ENCODE measurements at places on chromosomes 2 and 18. TPM values are rescaled to one million over a fixed set of nuclear protein-coding genes. Genes with fewer than 3 reads are reported as not detected.

Gene GALNT13
- not detected for polyA plus RNA-seq

DNA sequence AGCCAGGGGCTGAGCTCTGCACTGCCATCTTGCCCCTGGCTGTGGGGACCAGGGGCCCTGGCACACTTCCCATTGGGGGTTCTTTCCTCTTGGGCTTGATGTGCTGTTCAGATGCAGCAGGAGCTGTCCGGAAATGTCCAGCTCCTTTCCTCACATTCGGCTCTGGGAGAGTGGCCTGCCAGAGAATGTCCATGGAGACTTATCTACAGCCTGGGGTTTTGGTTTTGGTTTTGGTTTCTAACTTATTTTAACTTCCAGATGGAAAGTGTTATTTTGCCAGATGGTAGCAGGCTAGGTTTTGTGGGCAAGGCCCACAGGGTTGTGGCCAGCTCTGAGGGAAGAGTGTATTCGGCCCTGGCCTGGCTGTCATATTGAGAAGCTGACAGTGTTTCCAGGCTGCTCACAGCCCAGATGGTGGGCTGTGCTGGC, 177.3 kb downstream of the ANKRD30B start:
- H3K4me3 ChIP-seq, result no peak overlapping the region
- no peak for DNase-seq
- no peaks in the 10 kb centered on the region for H3K4me1 ChIP-seq
- no peak overlapping the region for H3K27ac ChIP-seq
- no peaks in the 10 kb centered on the region for H3K36me3 ChIP-seq
- H3K27me3 ChIP-seq, result no peaks in the 10 kb centered on the region

DNA sequence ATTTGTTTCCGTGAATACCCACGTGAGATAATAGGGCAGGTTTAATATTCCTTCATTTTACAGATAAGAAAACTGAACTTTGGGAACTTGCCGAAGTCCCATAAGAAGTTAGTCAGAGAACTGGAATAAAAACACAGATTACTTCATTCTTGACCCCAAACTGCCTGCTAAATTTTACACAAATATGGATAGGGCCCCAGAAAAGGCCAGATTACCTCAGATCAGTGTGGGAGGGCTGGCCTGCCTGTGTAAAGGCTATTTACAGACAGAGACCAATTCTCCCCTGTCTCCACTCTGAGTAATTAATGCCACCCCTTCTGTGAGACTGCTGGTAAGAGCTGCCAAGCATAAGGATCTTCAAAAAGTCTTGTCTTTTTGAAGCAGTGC, 139.2 kb downstream of the MGAT5 start:
- H3K27ac ChIP-seq, result no peak overlapping the region
- H3K36me3 ChIP-seq, result no peaks in the 10 kb centered on the region
- DNase-seq, result no peak
- H3K4me1 ChIP-seq, result no peaks in the 10 kb centered on the region
- no peaks in the 10 kb centered on the region for H3K27me3 ChIP-seq

- peaks cover 8% of the 10 kb centered on the region for H3K4me1 ChIP-seq
- H3K27ac ChIP-seq, result peak overlapping the region; percentile 9
- H3K36me3 ChIP-seq, result no peaks in the 10 kb centered on the region
- DNase-seq, result peak; percentile 55
- H3K27me3 ChIP-seq, result peaks cover 24% of the 10 kb centered on the region
- H3K4me3 ChIP-seq, result peak overlapping the region; percentile 64
Measured at GRCh38 chr2:10079266-10079869, 843 bp downstream of the CYS1 start.

DNA sequence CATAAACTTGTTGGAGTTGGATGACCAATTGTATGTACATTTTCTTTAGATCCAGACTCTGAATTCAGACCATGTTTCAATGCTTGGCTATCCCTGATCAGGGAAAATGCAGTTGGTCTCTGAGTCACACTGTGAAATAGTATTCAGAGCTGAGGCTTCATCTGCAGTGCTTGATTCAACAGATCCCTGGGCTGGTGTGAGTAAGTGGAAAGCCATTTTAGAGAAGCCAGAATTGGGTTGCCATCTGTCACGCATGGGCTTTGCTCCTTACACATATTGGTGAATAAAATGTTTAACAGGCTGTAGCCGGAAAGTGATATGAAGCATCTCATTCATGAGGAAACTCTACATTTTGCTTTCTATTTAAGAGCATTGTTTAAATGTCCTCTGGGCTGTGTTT, 50.0 kb upstream of the ACYP2 start:
- no peak overlapping the region for H3K4me3 ChIP-seq
- H3K27ac ChIP-seq, result no peak overlapping the region
- H3K4me1 ChIP-seq, result no peaks in the 10 kb centered on the region
- no peak for DNase-seq
- no peaks in the 10 kb centered on the region for H3K27me3 ChIP-seq

DNA sequence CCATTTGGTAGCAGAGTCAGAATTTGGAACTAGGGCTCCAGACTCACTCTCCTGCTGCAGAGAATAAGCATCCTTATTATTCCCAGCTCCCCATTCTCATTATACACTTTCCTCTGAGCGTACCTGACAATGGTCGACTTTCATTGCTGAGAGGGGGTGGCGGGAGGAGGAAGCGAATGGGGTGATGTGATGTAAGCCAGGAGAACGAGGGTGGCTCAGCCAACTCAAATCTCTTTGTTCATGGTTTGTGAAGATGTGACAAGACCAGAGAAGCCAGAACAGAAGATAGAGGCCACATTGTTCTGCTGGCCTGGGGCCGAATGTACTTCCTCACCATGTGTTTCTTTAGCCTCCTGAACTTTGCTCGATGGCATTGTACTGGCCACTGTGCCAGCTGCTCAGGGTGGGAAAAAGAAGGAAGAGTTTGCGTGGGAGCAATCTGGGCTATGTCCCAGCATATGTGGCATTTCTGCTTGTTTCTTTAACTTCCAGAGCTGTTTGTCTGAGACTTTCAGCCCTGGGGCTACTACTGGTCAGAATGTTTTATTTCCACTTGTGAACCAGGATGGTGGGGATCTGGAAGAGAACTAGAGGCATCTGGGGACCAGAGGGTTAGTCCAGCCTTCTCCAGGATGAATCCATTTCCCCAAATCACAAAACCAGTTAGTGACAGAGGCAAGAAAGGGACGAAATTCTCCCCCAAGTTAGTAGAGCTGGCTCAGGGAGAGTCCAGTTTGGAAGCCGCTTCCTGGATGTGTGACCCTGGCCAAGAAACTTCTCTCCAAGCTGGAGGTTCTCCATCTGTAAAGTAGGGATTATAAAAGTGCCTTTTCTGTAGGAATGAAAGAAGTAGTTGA, 62.6 kb downstream of the MOGAT1 start:
- no peak overlapping the region for H3K4me3 ChIP-seq
- no peaks in the 10 kb centered on the region for H3K36me3 ChIP-seq
- peak overlapping the region; percentile 38 for H3K27ac ChIP-seq
- H3K4me1 ChIP-seq, result peaks cover 42% of the 10 kb centered on the region

Gene ARHGAP28
- polyA plus RNA-seq, result 3.0 TPM

DNA sequence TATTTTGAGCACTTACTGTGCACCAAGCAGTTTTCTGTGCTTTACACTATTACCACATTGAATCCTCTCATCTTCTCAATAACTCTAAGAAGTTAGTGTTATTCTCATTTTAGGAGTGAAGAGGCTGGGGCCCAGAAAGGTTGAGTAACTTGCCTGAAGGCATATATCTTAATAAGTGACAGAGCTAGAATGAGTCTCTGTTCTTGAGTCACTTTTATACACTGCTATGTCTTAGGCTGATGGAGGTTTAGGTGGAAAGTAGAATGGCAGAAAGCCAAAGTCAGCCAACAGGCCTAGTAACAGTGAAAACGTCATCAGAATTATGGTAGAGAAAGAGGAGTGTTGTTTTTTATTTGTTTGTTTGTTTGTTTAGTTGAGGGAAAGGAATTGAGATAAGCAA, 27.9 kb upstream of the RPE start:
- H3K36me3 ChIP-seq, result no peaks in the 10 kb centered on the region
- no peak for DNase-seq
- no peaks in the 10 kb centered on the region for H3K4me1 ChIP-seq
- no peak overlapping the region for H3K27ac ChIP-seq

DNA sequence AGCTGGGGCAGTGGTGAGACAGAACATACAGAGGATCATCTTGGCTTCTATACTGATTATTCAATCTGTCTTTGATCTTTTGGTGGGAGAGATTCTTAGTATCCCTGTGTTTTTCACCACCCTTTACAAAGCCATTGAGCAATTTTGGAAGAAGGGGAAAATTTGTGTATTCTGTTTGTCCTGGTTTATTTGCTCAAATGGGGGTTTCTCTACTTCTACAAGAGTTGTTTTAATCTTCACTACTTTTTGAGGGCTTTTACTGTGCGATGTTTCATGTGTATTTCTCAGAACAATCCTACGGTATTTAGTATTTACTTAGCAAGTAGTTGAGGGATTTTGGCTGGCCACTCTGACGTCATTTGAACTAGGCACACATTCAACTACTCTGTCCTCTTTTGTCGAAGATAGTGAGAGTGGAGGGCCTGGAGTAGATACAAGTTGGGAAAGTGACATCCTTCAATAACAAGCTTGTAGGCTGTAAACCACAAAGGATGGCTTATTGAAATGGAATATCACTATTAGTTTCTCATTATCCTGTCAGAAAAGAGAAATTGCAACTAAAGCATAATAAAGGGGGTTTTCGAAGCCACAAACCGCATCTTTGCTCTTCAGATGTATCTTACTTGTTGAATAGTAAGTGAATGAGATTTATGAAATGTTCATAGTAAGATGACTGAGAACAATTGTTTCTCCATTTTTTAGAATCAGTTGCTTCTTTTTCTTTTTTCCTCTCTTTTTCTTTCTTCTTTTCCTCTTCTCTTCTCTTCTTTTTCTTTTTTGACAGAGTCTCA, 24.8 kb downstream of the FMNL2 start:
- no peak overlapping the region for H3K4me3 ChIP-seq
- no peak for DNase-seq
- peaks cover 3% of the 10 kb centered on the region for H3K36me3 ChIP-seq
- no peak overlapping the region for H3K27ac ChIP-seq
- peaks cover 4% of the 10 kb centered on the region for H3K4me1 ChIP-seq
- no peaks in the 10 kb centered on the region for H3K27me3 ChIP-seq

DNA sequence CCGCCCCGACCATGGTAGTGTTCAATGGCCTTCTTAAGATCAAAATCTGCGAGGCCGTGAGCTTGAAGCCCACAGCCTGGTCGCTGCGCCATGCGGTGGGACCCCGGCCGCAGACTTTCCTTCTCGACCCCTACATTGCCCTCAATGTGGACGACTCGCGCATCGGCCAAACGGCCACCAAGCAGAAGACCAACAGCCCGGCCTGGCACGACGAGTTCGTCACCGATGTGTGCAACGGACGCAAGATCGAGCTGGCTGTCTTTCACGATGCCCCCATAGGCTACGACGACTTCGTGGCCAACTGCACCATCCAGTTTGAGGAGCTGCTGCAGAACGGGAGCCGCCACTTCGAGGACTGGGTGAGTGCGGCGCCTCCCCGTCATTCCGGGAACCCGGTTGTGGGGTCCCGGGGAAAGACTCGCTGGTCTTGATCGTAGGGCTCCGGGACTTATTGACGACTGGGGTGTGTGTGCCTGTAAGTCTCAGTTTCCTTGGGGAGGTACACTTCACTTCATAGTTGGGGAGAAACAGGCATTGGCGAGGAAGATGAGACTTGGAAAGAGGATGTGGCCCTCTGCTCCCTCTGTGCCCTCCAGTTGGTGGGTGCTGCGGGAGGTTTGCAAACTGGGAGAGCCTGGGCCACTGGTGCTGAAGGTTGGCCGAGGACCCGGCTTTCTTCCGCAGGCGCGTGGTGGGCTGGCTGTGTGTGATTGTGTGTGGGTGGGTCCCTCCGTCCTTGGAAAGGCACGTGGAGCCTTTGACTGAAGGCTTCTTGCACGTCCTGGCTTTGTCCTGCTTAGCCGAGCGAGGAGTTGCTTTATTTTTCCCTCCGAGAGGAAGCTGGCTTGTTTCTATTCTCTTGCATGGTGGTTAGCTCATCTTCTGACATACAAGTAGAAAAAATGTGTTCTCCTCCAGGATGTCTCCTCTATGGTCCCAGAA, 886 bp downstream of the PRKCE start:
- H3K36me3 ChIP-seq, result no peaks in the 10 kb centered on the region
- peak; percentile 62 for DNase-seq
- peaks cover 22% of the 10 kb centered on the region for H3K4me1 ChIP-seq
- H3K27ac ChIP-seq, result peak overlapping the region; percentile 99
- no peaks in the 10 kb centered on the region for H3K27me3 ChIP-seq

Gene RAB17
- polyA plus RNA-seq, result 0.52 TPM

GRCh38 chr2:37350034-37350433, 5.6 kb downstream of the QPCT start:
- H3K27ac ChIP-seq, result no peak overlapping the region
- H3K27me3 ChIP-seq, result no peaks in the 10 kb centered on the region
- H3K4me1 ChIP-seq, result peaks cover 4% of the 10 kb centered on the region
- H3K4me3 ChIP-seq, result no peak overlapping the region
- H3K36me3 ChIP-seq, result no peaks in the 10 kb centered on the region

- H3K4me3 ChIP-seq, result no peak overlapping the region
- no peak overlapping the region for H3K27ac ChIP-seq
- no peaks in the 10 kb centered on the region for H3K27me3 ChIP-seq
- no peak for DNase-seq
Measured at GRCh38 chr18:22182884-22183697, 13.7 kb downstream of the GATA6 start.

Gene POTEI
- not detected for polyA plus RNA-seq

GRCh38 chr2:69995511-69995910, 34.1 kb upstream of the ASPRV1 start:
- H3K4me3 ChIP-seq, result no peak overlapping the region
- H3K27ac ChIP-seq, result no peak overlapping the region
- DNase-seq, result no peak
- no peaks in the 10 kb centered on the region for H3K4me1 ChIP-seq

DNA sequence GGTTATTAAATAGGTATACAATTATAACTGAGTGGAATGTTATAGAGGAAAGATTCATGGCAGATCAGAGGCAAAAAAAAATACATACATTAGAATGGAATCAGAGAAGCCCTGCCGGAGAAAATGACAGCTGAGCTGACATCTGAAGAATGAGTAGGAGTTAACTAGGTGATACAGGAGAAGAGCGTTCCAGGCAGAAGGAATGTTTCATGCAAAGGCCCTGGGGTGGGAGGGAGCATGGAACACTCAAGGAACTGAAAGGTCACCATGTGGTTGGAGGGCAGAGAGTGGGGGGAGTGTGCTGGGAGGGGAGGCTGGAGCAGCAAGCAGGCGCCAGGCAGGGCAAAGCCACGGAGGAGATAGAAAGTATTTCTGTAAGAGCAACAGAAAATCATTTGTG, 31.6 kb upstream of the CDK5R2 start:
- no peaks in the 10 kb centered on the region for H3K4me1 ChIP-seq
- H3K27me3 ChIP-seq, result no peaks in the 10 kb centered on the region
- no peak for DNase-seq
- no peaks in the 10 kb centered on the region for H3K36me3 ChIP-seq
- no peak overlapping the region for H3K4me3 ChIP-seq
- no peak overlapping the region for H3K27ac ChIP-seq

DNA sequence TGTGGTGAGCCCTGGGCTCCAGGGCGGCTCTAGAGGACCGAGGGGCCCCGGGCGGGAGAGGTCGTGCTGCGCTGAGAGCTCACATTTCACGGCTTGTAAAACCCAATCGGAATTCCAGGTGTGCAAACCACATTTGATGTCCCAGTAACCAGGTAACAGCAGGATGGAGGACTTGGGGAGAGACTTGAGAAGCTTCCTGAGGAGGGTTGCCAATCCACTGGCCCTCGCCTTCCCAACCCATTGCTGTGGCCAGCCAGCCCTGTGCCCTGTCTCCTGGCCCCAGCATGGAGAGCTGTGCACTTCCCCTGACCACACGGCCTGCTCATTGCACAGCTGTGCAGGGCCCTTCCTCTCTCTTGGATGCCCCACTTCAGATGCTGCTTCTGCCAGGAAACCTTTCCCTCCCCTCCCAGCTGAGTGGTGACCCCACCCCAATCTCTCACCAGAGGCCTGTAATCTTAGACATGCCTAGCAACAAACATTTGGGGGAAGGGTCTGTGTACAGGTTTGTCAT, 39.6 kb downstream of the ASB1 start:
- no peaks in the 10 kb centered on the region for H3K36me3 ChIP-seq
- no peak overlapping the region for H3K4me3 ChIP-seq
